Fibroblast of the aortic adventitia (primary cell): ENCODE measurements at places on chromosomes 4 and X. TPM values are rescaled to one million over a fixed set of nuclear protein-coding genes. Genes with fewer than 3 reads are reported as not detected.

Gene JCHAIN
- 0.99 and 18.2 TPM in 2 replicates for total RNA-seq

Gene OPRPN
- not detected in 2 replicates for total RNA-seq

Gene ERCC6L
- total RNA-seq = 9.9 TPM in 1 of 2 replicates, not detected in the other

Gene FOXR2
- total RNA-seq = not detected in 2 replicates

Gene ADD1
- 168 and 591 TPM in 2 replicates for total RNA-seq

Gene IL15
- total RNA-seq = 2.3 TPM in 2 replicates
